Mucosa of descending colon (tissue), 3 donors: ENCODE measurements at places on chromosomes 2 and 18. TPM values are rescaled to one million over a fixed set of nuclear protein-coding genes. Genes with fewer than 3 reads are reported as not detected.
A peak's percentile ranks its signal among the peaks of the same experiment; 100 is the strongest.

Gene REG3A
- total RNA-seq: not detected

- peak; percentile 14 for DNase-seq
Observed at GRCh38 chr2:64609942-64610281, 43.8 kb downstream of the SERTAD2 start.

DNA sequence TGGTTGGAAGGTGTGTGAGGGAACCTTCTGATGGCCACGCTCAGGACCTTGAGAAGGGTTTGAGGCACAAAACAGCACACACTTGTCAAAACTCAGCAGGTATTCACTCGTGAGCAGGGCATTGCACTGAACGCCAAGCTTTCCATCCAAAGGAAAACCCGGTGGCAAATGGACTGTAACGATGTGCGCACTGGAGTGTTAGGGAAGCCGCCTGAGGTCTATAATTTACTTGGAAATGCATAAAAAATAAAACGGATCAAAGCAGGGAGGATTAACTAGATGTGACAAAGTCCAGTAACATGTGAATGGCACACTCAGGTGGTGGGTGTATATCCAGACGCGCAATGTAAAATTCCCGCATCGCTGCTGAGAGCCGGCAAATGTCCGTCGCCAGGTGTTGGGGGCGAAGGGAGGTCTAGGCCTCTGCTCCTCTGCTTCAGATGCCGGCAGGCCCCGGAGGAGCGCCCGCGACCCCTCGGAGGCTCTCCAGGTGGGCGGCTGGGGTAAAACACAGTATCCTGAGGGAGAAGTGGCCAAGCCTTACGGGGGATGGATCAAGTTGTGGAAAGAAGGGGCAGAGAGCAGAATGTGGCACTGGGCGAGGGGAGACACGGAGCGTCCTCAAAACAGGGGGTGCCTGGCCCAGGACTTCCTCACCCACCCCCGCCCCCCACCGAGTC lies 15.3 kb downstream of the HES6 start:
- no peak for DNase-seq

- no peak for DNase-seq
Observed at GRCh38 chr18:56576826-56577573, 61.4 kb downstream of the TXNL1 start.

DNA sequence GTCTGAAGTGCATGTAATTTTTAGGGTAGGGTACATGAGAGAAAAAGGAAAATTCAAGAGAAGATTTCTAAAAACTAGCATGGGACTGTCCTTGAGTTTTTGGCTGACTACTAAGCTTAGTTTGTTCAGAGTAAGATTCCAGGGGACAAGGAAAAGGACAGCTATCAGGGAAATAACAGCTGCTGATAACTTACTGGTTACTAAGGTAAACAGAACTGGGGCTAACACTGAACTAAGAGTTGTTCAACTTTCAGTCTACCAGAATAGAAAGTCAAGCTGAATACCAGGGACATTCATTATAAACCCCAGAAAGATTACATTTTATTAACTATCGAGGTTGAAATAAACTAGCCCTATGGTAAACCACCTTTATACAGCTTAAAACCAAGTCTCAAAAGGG lies 261.8 kb upstream of the CYRIA start:
- no peak for DNase-seq

DNA sequence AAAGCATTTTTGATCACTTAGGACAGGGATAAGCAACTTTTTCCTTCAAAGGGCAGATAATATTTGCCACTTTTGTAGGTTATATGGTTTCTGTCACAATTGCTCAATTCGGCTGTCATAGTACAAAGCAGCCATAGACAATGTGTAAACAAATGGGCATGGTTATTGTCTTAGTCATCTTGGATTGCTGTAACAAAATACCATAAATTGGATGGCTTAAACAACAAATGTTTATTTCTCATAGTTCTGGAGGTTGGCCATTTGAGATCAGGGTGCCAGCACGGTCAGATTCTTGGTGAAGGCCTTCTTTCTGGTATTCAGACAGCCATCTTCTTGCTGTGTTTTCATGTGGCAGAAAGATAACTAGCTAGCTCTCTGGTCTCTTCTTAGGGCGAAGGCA lies 91.2 kb downstream of the TAF4B start:
- DNase-seq: no peak

- DNase-seq: no peak
Observed at GRCh38 chr2:173436088-173436487, 81.4 kb downstream of the CDCA7 start.

GRCh38 chr2:120679526-120679925 lies 56.1 kb upstream of the GLI2 start:
- no peak for DNase-seq

DNA sequence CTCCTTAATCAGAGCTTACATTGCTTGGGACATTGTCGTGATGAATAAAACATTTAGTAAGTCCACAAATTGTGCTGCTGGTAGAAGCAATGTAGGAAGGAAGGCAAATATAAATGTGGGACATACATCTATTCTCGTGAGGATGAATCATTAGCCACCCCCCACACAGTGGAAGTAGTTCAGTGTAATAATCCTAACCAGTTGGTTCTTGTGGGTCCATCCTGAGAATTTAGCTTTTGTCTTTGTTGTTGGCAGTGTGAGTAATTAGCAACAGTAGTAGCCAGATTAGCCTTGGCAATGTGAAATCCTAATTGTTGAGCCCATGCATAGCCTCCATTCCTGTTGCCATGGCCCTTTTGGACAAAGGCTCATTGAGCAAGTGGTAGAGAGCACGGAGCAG lies 532.1 kb downstream of the FBXO15 start:
- no peak for DNase-seq

DNA sequence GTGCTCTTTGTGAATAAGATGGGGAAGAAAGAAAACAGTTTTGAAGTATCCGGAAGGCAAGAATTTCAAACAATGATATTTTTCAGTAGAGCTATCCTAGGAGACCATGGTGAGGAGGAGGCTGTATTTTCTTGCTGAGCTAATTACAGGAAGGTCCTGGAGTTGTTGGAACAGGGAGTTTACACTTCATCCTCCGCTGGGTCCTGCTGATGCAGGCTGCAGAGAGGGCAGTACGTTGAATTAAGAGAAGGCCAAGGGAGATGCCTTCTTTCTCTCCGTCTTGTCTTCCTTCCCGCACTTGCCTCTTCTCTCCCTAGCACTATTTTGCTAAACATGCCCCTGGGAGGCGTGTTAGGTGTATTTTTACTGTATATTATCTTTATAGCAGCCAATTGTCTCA lies 60.0 kb upstream of the EDAR start:
- no peak for DNase-seq

DNA sequence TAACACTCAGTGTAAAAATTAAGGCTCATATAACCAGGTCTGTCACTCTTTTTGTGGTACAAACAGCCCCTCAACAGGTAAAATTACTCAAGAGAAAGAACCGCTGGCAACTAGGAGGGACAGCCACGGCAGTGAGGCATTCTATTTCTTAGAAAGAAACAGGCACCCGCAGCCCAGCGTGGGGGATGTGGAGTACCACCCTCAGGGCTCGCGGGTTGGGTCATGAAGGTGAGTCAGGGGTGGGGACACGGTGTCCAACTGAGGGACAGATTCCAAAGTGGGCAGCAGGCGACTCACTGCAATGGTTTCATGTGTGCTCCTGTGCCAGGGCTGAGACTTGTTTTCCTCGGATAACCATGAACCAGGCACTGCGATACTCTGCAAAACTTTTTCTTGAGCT lies 129.4 kb downstream of the DTNB start:
- no peak for DNase-seq

DNA sequence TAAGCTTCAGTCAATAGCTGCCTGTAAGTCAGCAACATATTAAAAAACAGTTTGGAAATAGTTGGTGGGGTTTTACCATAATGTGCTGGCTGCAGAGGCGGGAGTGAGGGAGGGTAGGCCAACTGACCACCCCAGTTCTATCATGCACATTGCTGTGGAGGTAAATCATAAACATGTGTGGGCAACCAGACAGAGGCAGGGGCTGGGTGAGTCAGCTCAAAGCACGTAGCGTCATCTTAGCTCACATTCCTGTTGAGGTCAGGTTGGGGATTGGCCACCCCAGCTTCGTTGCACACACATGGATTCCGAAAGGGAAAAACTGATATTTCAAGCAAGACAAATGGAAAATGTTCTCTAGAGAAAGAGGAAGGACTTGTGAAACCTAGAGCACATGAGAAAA lies 19.5 kb downstream of the GPR45 start:
- DNase-seq: no peak

GRCh38 chr2:214079032-214079431 lies 331.8 kb upstream of the VWC2L start:
- DNase-seq: no peak

- no peak for DNase-seq
Observed at GRCh38 chr18:59379772-59380522, 20.9 kb upstream of the LMAN1 start.

DNA sequence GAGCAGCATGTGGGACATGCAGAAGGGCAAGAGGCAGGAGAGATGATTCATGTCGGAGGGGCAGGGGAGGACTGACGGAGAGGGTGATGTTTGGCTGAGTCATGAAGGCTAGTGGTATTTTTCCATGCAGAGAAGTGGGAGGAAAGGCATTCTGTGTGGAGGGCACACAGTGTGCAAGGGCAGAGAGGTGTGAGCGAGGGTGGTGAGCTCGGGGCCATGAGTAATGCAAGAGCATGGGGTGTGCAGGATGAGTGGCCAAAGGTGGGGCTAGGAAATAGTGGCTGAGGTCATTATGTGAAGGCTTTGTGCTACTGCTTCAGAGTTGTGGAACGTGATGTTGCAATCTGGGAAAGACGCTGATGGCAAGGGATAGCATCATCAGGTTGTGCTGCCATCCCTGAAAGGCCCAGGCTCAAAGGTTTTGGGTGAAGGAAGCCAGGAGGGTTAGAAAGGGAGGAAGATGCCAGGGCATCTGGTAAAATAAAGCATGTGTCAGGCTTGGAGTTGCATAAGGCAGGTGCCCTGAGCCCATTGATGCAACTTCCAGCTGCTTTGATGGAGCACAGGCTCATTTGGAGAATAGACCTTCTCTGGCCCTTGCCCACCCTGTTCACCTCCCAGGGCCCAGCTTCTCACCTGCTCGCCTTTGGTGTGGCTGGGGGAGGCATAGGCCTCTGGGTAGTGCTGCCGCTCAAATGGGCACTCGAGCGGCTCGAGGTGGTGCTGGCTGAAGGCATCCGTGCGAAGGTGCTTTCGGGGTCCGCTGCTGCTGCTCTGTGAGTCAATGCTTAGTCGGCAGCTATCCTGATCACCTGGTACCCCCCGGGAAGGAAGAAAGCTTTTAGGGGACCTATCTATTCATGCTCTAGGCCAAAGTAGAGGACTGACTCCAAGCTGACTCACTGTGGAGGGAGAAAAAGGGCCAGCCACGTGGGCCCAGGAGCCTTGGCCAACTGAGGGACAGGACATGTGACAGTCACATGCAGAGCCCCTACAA lies 37.5 kb downstream of the PAX8 start:
- no peak for DNase-seq

DNA sequence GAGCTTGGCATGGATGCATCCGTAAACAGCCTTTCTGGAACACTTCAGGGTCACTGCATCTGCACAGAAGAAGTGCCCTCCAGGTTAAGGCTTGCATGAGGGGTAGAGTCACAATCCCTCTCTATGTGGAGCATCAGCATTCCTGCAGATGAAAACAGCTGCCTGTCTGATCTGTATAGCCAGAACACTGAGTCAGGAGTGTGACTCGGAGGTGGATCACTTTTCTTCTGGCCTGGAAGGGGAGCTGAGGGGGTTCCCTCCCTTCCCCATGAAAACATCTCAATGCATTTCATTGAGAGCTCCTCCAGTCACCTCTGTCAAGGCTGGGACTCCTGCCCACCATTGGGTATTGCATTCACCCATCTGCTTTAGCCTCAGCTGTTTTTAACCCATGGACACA lies 72.5 kb upstream of the SERPINE2 start:
- no peak for DNase-seq

DNA sequence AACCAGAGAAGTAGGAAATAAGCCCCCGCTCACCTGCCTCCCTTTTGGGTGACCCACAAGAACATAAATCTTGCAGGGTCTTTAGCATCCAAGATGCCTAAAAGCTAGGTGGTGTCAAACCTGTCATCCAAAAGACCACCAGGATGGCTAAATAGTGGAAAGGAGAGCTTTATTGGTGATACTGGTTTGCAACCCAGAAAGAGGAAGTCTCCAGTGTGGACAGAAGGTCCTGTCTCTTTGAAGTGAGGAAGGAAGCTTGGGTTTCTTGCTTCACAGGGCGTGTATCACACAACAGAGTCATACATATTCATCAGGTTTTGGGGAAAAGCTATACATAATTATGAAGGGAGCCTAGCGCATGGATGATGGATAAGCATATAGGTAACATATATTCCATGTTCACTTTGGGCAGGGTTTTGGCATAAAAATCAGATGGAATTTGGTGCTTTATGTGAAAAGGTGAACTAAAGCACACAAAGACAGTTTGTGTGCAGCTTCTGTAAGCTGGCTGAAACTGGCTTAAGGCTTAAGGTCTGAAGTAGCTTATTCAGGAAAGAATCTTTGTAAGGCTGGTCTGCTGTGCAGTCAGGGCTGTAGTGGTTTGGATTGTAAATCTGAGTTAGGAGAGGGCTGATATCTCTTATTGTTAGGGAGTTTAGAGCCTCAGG lies 102.2 kb upstream of the MSH2 start:
- DNase-seq: no peak

DNA sequence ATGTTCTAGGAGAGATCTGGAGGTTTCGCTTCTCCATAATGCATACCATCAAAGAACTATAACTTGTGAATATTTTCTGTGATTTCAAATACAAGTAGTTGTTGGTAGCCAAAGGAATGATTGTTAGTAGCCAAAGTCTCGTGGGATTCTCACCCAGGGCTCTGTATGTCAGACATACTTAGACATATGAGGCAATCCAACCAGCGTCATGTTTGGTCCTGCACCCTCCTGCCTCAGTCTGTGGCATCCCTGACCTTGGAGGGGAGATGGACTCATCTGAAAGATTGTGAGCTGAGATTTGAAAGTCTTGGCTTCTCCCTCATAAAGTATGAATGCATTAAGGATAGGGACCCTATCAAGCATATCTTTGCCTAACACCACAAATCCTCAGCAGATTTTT lies 81.2 kb downstream of the CTIF start:
- no peak for DNase-seq
